ENCODE measurements at places on chromosomes 13 and 19. TPM values are rescaled to one million over a fixed set of nuclear protein-coding genes. Genes with fewer than 3 reads are reported as not detected.

DNA sequence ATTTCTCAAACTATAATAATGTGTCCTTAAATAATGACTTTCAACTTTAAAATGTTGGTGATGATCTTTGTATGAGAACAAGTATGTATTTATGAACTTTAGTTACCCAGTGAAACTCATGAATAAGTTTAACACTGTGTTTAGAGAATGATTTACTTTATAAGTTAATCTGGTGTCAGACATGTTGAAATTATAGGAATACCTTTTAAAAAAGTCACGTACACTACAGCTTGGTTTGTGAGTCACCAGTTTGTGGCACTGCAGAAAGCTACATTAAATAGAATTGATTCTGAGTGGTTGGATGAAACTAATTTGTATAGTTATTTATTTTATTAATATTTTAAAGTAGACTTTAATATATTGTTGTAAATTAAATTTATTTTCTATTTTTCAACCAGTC is 1366.2 kb upstream of the PCDH20 start:
- DNase-seq: no peak

DNA sequence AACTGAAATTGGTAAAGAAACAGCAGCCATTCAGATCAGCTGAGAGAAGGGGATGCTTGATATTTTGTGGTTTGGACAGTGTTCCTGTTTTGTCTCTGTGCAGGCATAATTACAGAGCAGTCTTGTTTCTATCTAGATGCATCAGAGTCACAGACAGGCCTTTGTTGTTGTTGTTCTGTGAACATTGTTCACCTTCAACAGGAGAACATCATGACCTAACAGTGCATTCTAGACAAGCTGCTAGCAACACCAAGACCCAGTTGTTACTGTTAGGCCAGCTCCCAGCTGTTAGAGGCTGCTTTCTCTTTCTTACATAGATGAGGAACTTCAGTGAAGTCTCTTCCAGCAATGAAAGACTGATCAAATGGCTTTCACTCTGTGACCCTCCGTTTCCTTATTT is 8.5 kb upstream of the LSR start:
- DNase-seq: no peak

GRCh38 chr13:57627663-57628062 is 3.9 kb upstream of the PCDH17 start:
- DNase-seq: no peak

DNA sequence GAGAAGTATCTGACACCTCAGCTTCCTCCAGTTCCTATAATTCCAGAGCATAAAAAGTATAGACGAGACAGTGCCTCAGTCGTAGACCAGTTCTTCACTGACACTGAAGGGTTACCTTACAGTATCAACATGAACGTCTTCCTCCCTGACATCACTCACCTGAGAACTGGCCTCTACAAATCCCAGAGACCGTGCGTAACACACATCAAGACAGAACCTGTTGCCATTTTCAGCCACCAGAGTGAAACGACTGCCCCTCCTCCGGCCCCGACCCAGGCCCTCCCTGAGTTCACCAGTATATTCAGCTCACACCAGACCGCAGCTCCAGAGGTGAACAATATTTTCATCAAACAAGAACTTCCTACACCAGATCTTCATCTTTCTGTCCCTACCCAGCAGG is 3.1 kb downstream of the KLF5 start:
- no peak for DNase-seq

GRCh38 chr19:8355631-8356402 is 8.1 kb upstream of the ANGPTL4 start:
- DNase-seq: peak; percentile 47

- DNase-seq: no peak
Observed at GRCh38 chr19:46000491-46001246, 5.4 kb downstream of the CCDC61 start.

- no peak for DNase-seq
Observed at GRCh38 chr13:95083758-95084157, 217.5 kb downstream of the ABCC4 start.

GRCh38 chr19:50252111-50252886 is 48.9 kb downstream of the MYH14 start:
- no peak for DNase-seq

DNA sequence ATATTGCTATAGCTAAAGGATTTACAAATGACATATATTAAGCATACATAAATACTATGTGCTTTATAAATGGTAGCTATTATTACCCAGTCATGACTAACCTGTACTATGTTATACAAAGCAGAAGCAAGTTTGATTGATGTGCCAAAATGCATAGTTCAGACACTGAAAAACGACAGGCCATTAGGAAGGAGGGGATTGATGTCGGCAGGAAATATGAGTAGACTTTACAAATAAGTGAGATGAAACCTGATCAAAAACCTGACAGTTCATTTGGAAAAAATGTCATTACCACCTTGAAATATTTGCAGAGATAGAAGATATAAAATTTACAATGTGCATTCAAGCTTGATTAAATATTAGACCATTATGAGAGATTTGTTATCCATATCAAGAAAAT is 38.8 kb upstream of the TPP2 start:
- no peak for DNase-seq

- DNase-seq: no peak
Observed at GRCh38 chr19:16496613-16496983, 404 bp downstream of the C19orf44 start.

DNA sequence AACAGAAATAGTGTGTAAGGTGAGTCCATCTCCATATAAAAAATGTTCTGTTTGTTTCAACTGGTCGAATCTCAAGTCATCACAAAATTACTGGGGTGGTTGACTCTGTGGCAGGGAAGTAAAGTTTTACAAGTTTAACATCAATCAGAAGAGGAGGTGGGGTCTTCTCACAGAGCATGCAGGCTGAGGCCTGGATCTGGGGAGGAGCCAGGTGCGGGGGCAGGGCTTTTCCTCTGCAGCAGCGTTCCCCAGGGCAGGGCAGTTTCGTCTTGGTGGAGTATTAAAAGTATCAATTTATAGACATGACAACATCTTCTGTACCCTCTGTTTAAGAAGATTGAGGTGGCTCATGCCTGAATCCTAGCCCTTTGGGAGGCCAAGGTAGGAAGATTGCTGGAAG is 68.8 kb downstream of the SLC7A9 start:
- DNase-seq: no peak

DNA sequence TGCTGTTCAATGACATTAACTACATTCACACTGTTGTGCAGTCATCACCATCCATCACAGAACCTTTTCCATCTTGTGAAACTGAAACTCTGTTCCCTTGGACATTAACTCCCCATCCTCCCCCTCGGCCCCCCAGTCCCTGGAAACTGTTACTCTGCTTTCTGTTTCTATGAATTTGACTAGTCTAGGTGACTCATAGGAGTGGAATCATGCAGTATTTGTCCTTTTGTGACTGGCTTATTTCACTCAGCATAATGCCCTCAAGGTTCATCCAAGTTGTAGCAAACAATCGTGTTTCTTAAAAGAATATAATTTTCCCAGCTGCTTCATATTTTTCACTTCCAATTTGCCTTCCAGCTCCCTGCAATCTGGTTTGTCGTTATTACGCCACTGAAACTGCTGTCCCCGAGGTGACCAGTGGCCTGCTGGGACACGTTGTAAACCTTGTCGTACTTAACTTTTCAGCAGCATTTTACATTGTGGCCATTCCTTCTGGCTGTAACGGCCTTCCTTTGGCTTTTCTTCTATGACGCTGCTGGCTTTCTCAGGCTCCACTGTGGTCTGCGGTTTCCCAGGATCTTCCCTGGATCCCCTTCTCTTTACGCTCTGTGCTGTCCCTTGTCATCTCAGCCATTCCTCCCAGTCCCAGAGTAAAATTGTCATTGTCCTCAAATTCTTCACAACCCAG is 74.0 kb downstream of the DHRS12 start:
- no peak for DNase-seq

PCDH8 gene
- not detected for total RNA-seq

GRCh38 chr19:58196901-58197616 is 14.2 kb downstream of the ZNF274 start:
- DNase-seq: no peak

- no peak for DNase-seq
Observed at GRCh38 chr19:45567609-45568008, 17.0 kb downstream of the OPA3 start.

- no peak for DNase-seq
Observed at GRCh38 chr19:38665219-38665931, 17.9 kb downstream of the ACTN4 start.

- no peak for DNase-seq
Observed at GRCh38 chr19:28456708-28457320, 756.1 kb downstream of the UQCRFS1 start.

- peak; percentile 31 for DNase-seq
Observed at GRCh38 chr13:114115191-114115671, 17.2 kb downstream of the RASA3 start.

DNA sequence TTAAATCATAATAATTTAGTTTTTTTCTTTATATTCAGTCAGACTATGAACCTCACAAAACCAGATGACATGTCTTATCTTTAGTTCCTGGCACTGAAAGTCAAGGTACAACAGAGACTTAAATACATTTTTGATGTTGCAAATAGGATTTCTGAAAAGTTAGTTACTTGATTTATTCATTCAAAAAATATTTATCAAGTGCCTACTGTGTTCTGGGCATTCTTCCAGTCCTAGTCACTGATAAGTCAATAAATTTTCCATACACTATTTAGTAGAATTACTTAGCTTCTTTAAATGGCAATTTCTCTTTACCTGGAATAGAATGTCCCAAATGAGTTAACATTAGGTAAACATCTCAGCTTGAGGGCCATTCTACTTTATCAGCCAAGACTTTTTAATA is 938.3 kb upstream of the PCDH9 start:
- no peak for DNase-seq

- no peak for DNase-seq
Observed at GRCh38 chr19:40754611-40755247, 3.7 kb downstream of the SNRPA start.

DNA sequence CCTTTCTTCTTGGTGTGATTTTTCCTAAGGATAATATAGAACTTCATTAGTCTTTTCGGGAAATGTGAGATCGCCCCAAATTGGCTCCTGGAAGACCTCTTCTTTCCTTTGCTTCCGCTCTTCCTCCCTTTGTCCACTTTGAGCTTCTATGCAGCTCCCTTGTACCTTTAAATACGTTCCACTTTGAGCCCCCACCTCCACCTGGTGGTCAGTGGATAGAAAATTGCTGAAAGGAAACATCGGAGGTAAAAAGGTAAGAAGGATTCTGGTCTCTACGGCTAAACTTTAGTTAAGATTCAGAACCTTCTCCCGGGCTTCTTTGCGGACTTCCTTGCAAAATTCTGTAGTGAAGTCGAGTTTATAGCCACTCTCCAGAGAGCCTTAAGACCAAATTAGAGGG is 55.0 kb upstream of the TM9SF2 start:
- DNase-seq: no peak

DNA sequence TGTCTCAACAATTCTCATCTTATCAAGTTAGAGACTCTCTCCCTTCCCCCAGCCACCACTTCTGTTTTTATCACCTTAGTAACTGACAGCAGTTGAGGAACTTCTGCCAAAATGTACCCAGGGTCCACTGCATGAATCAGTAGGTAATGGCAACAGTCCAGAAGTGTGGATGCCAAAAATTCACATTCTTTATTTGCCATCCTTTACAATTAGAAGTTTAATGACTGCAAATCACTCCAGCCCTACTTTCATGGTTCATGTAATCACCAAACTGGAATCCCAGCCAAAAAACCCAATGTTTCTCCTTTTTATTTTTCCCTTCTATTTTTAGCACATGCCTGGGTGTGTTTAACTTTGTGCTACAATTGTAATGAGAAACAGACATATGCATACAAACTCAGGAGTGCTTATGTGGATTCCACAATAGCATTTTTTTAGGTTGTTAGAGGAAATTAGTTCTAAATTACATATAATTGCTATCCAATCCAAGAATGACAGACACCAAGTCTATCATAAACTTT is 243.5 kb downstream of the RGCC start:
- DNase-seq: no peak

GNG7 gene
- total RNA-seq: 1.8 TPM

DNA sequence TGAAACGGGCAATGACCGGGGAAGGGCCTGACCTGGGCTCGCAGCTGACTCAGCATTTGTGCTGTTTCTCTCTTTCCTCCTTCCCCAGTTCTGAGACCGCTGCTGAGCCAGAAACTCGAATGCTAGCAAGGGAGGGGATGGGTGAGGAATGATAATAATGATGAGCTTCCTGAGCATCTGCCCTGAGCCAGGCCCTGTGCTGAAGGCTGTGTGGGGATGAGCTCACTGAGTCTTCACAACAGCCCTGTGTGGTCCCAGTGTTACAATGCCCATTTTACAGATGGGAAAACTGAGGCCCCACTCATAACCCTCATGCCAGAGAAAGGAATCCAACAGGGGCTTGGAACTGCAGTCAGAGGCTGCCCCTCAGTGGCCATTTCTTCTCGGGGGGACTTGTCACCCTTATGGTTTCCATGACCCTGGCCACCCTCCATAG is 8.1 kb downstream of the SULT2B1 start:
- DNase-seq: no peak

DNA sequence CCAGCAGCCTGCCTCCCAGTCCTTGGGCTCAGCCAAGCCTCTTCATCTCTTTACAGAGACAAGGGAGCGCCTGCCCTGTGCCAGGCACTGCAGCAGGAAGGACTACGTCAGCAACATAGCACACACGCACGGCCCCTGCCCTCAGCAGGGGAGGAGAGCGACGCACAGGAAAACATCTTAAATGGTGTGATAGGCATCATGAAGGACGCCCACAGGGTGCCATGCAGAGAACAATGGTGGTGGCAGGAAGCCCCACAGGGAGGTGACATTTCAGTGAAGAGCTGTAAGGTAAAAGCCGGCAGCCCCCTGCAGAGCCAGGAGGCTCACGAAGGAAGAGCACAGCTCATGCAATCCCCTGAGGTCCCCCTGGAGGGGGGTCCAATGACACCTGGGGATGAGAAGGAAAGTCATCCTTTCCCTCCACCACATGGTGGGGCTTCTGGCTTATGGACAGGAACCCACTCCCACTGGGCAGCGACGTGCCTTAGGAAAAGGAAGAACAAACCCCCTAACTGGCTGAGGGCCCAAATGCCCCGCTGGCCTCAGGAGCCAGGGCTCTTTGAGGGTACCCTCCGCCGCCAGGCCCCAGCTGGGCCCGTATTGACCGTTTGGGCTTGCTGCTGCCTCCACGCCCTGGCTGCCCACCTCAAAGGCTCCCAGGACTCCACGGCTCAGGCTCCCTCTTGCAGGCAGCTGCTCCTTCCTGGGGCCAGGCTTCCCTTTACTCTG is 37.3 kb upstream of the C13orf42 start:
- no peak for DNase-seq

GRCh38 chr13:39618561-39618960 is 15.6 kb upstream of the LHFPL6 start:
- no peak for DNase-seq

DOHH gene
- total RNA-seq: 12.1 TPM

SYNGR4 gene
- total RNA-seq: not detected

DNA sequence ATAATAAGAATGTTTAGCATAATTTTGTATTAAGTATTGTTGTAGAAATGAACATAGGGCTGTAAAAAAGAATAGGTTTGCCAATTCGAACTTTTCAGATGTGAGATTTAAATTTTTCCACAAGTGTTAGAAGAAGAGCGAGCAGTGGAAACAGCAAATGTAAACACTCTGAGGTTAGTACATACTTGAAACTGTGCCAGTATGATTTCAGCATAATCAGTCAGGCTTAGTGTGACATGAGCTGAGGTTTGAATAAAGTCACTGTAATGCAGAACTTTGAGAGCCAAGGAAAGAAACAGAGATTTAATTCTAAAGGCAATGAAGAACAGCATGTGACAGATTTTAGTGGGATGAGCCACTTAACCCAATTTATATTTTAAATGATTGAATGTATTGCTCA is 2166.4 kb downstream of the PCDH9 start:
- no peak for DNase-seq

- DNase-seq: no peak
Observed at GRCh38 chr19:14450168-14450874, 17.2 kb downstream of the PKN1 start.

GRCh38 chr13:92573467-92574057 is 653.0 kb upstream of the GPC6 start:
- DNase-seq: no peak

ZNF497 gene
- 1.3 TPM for total RNA-seq

All from omental fat pad (tissue), 4 donors.